Activated CD4-positive, CD25-positive, alpha-beta regulatory T cell treated with anti-CD3 and anti-CD28 coated beads, Interleukin-2, amount 50 U/mL, for 72 hours (primary cell): ENCODE measurements at places on chromosomes 1 and 21.
A peak's percentile ranks its signal among the peaks of the same experiment; 100 is the strongest.

- DNase-seq = no peak
Observed at GRCh38 chr1:198153103-198153502, 3.7 kb upstream of the NEK7 start.

- no peak for DNase-seq
Observed at GRCh38 chr1:52037909-52038308, 4.3 kb upstream of the KTI12 start.

GRCh38 chr1:206975306-206975705 lies 5.0 kb upstream of the FCAMR start:
- no peak for DNase-seq

- DNase-seq = no peak
Observed at GRCh38 chr1:185759061-185759460, 24.9 kb downstream of the HMCN1 start.

- DNase-seq = no peak
Observed at GRCh38 chr1:54403808-54404261, 2.4 kb downstream of the SSBP3 start.

GRCh38 chr1:230171356-230172015 lies 104.4 kb downstream of the GALNT2 start:
- DNase-seq = no peak

- DNase-seq = no peak
Observed at GRCh38 chr1:9084906-9085305, 15.5 kb upstream of the SLC2A5 start.

DNA sequence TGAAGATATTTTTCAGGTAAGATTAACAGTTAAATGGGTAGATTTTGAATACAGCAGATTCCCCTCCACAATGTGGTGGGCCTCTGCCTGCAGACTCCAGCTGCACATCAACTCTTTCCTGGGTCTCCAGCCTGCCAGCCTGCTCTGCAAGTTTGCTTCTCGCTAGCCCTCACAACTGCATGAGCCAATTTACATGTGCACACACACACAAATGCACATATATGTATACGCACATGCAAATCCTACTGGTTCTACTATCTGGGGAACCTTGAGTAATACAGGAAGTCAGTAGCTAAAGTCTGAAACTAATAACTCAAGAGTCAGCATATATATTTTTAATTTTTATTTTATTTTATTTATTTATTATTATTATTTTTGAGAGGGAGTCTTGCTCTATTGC lies 34.8 kb upstream of the QSOX1 start:
- no peak for DNase-seq

- DNase-seq = peak; percentile 15
Observed at GRCh38 chr1:53583021-53583867, 124.0 kb downstream of the DMRTB1 start.

GRCh38 chr1:201686714-201687455 lies 142.1 kb upstream of the IPO9 start:
- no peak for DNase-seq

- DNase-seq = no peak
Observed at GRCh38 chr1:184329962-184330868, 56.6 kb upstream of the C1orf21 start.

DNA sequence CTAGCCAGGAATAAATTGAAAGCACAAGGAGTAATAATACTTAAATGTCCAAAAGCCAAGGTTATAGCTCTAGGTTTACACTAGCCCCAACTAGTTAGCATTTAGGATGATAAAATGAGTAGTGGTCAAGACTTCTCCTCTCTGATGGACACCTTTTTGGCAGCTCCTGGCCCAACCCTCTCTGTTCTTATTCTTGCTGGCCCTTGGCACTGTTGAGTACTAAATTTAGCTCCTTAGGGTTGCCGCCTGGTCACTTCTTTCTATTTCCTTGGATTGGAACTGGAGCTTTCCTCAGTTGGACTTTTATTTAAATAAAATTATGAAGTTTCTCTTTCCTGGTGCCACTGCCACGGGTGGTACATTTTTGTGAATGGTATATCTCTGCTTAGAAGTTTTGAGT lies 28.3 kb downstream of the ARID1A start:
- no peak for DNase-seq

- DNase-seq = no peak
Observed at GRCh38 chr1:43872280-43872679, 61.3 kb upstream of the ARTN start.

- DNase-seq = no peak
Observed at GRCh38 chr1:16172964-16173446, 17.1 kb upstream of the EPHA2 start.

DNA sequence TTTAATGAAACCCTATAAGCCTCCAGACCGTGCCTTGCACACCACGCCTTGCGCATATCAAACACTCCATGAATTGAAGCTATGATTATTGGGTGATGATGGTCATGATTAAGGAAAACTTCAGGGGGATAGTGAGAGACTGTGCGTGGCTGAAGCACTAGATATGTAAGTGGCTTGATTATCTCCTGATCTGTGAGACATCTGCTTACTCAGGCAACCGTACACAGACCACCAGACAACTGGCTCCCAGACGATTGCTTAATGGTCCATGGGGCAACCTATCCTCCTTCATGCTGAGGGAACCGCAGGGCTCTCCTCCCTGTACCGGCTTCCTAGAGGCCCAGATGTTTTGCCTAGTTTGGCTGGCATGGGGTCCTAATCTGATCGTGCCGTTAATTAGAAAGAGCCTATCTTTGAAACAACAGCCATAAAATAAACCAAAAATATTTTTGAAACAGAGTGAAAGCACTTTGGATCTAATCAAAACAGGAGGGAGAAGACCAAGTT lies 51.6 kb downstream of the IRF2BP2 start:
- no peak for DNase-seq

- DNase-seq = no peak
Observed at GRCh38 chr1:119136401-119136800, 4.1 kb downstream of the WARS2 start.

- DNase-seq = no peak
Observed at GRCh38 chr1:94284476-94284875, 47.1 kb upstream of the ARHGAP29 start.

- no peak for DNase-seq
Observed at GRCh38 chr1:98306517-98307089, 354.9 kb upstream of the SNX7 start.

DNA sequence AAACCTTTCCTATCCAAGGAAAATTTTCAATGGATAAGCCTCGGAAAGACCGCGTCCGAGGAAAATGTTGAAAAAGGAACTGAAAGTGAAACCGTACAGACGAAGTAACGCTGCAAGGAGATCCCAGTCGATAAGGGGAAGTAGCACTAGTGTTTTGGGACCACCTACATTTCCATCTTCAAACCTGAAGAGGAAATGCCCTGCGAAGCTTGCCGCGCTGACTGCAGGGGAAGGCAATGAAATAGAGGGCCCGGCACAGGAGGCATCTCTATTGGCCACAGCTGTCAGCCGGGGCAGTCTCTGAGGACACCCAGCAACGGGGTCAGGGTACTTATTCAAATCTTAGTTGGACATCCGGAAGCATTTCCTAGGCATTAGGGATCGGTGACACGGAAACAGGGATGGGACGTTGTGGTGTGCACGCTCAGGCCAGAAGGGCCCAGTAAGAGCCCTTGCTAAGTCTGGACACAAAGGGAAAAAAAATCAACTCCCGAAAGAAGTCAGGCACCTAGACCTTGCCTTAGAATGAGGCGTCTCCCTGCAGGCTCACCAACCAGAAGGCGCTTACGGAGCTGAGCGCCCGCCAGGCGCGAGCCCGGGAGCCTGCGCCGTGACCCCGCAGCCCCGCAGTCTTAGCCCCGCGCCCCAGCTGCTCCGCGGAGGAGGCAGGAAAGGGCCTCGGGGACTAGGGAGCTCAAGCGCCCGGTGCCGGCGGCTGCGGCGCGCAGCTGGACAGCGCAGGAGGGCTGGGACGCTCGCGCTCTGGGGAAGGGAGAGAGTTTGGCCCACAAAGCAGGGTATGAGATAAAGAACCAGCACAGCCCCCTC lies 655 bp downstream of the USF1 start:
- DNase-seq = peak; percentile 58

DNA sequence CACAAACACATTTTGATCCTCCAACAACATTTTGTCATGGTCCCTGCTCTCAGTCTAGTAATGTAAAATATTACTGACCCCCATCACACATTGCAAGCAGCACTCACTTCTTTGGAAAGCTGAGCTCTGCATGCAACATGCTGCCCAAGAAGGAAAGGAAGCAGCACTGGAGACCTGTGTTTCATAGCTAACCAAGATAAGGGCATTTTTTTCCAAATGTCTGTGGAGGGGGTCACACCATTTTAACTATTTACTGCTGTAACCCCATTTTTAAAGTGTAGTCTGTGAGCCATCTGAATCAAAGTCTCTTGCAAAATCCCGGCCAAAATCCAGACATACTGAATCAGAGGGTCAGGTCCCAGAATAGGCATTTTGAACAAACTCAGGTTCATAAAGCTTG lies 4.5 kb upstream of the RASSF5 start:
- no peak for DNase-seq

DNA sequence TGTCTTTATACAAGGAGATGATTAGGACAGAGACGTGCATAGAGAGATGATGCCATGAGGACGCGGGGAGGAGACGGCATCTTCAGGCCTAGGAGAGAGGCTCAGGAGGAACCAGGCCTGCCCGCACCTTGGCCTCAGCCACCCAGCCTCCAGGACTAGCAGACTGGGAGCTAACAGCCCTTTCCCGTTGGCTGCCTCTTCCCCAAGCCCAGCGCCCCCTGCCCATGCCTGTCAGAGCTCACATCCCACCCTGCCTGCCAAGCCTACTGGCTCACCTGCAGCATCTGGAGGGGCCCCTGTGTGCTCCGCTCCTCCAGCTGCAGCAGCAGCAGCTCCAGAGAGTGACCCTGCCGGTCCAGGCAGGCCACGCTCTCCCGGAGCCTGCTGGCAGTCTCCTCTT lies 4.0 kb upstream of the TRIM11 start:
- DNase-seq = no peak

GRCh38 chr1:74005533-74005932 lies 192.4 kb downstream of the LRRIQ3 start:
- DNase-seq = no peak

DNA sequence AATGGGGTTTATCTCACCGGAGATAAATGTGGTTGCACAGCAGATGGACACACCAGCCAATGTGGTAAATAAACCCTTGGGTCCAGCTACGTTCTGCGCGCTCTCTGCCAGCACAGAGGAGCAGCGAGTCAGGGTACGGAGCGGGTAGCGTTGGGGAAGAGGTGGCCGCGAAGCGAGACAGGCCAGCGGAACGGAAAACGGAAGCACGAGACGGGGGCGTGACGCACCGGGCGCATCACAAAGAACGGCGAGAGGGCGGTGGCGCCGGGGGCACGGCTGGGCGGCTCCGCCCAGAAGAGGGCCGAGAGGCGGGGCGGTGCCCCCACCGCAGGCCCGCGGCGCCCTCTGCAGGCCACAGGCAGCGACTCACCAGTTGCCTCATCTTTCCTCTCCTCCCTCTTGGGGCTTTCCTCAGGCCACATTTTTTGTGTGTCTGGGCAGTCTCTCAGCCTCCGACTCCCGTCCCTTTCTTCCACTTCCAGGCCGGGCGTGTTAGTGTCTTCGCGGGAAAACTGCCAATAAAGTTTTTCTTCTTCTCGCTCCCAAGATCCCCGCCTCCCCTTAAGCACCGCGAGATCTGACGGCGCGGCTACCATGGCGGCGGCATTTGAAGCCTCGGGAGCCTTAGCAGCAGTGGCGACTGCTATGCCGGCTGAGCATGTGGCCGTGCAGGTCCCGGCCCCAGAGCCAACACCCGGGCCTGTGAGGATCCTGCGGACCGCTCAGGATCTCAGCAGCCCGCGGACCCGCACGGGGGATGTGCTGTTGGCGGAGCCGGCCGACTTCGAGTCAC lies at the start of gene DDX20:
TSS of gene DDX20 (plus strand) at position 571 of the 793 bp plus-strand sequence. CDS start at position 595, 24 bp downstream.
- DNase-seq = peak; percentile 94

DNA sequence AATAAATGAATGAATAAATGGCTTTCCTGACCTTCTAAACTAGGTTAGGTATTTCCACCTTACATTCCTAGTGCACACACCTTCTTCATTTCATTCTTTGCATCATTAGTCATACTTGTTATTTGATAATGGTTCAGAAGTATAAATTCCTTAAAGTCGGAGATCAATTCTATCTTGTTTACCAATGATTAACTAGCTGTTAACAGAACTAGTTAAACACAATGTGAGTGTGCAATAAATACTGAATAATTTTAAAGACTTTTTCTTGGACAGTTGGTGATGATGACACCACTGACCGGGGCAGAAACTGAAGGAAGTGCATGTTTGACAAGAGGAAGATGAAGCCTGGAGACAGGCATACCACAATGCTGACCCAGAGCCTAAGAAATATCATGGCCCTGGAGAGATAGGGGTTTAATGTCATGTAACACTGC lies 207.1 kb upstream of the DEPDC1 start:
- no peak for DNase-seq

- DNase-seq = no peak
Observed at GRCh38 chr1:30817077-30817438, 59.5 kb upstream of the LAPTM5 start.

- peak; percentile 29 for DNase-seq
Observed at GRCh38 chr21:45556645-45557615, 14.7 kb upstream of the SLC19A1 start.

GRCh38 chr21:44911068-44911383 lies 9.7 kb downstream of the ITGB2 start:
- no peak for DNase-seq

- no peak for DNase-seq
Observed at GRCh38 chr1:197837911-197838310, 62.6 kb upstream of the DENND1B start.

DNA sequence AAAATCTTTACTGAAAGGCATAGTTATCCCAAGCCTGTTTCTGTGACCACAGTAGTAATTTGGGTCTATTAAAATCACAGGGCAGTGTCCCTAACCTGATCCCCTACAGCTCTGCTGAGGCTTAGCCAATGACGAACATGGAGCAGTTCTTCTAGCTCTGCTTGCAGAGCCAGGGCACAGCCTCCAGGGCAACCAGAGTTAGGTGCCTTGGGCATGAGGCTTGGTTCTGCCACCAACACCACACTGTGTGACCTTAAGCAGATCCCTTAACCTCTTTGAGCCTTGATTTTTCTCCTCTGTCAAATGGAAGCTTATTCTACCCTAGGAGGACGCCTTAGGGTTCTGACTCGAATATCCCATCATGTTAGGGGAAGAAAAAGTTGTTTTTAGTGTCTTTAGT lies 86.7 kb upstream of the TLR5 start:
- DNase-seq = no peak

GRCh38 chr1:245752561-245752960 lies 597.8 kb downstream of the KIF26B start:
- no peak for DNase-seq

GRCh38 chr1:63821091-63822005 lies 47.5 kb downstream of the ROR1 start:
- DNase-seq = no peak

- DNase-seq = no peak
Observed at GRCh38 chr1:66175581-66175980, 358.4 kb upstream of the SGIP1 start.
